Activated CD4-positive, alpha-beta T cell treated with anti-CD3 and anti-CD28 coated beads, Interleukin-2, amount 10 ng/mL, durations not matched to agents 24 days and 14 days (primary cell): ENCODE measurements at places on chromosomes 5 and 9. TPM values are rescaled to one million over a fixed set of nuclear protein-coding genes. Genes with fewer than 3 reads are reported as not detected.

Gene PCDHA7
- not detected in 2 replicates for total RNA-seq

Gene LIFR
- 0.12 TPM in 2 replicates for total RNA-seq

Gene INSYN2B
- total RNA-seq: not detected in 2 replicates

Gene INSL6
- total RNA-seq: not detected in 2 replicates

Gene PCDHGC5
- not detected in 2 replicates for total RNA-seq

Gene GHR
- not detected in 2 replicates for total RNA-seq

Gene SLC4A9
- total RNA-seq: not detected in 2 replicates

Gene ROPN1L
- not detected in 2 replicates for total RNA-seq

Gene NSD1
- 103 and 108 TPM in 2 replicates for total RNA-seq

Gene PCDHB5
- total RNA-seq: not detected in 2 replicates

- H3K4me1 ChIP-seq: no peaks in the 10 kb centered on the region
- H3K4me3 ChIP-seq: no peak overlapping the region
- no peak overlapping the region for H3K27ac ChIP-seq
- DNase-seq: no peak
- H3K36me3 ChIP-seq: no peaks in the 10 kb centered on the region
- peaks cover 19% of the 10 kb centered on the region for H3K27me3 ChIP-seq
These were observed 119.0 kb downstream of the MELK start for GRCh38 chr9:36691671-36692070.

DNA sequence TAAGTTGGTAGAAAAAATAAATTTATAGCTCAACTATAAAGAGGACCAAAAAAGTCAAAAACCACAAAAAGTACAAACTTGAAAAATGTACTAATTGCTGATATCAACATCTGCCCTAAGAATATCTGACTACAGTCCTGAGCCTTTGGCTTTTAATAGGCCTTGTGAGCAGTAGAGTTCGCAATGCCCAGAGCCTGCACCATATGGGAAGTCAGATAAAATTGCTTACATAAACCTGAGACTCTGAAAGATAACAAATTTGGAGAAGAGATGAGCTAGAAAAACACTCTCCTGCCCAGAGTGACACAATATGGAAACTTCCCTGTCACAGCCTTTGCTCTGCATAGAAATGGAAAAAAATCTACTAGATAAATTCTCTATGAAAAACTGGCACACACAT lies 368.0 kb upstream of the GRIN3A start:
- no peaks in the 10 kb centered on the region for H3K27me3 ChIP-seq
- no peaks in the 10 kb centered on the region for H3K36me3 ChIP-seq
- no peak overlapping the region for H3K4me3 ChIP-seq
- H3K4me1 ChIP-seq: no peaks in the 10 kb centered on the region

DNA sequence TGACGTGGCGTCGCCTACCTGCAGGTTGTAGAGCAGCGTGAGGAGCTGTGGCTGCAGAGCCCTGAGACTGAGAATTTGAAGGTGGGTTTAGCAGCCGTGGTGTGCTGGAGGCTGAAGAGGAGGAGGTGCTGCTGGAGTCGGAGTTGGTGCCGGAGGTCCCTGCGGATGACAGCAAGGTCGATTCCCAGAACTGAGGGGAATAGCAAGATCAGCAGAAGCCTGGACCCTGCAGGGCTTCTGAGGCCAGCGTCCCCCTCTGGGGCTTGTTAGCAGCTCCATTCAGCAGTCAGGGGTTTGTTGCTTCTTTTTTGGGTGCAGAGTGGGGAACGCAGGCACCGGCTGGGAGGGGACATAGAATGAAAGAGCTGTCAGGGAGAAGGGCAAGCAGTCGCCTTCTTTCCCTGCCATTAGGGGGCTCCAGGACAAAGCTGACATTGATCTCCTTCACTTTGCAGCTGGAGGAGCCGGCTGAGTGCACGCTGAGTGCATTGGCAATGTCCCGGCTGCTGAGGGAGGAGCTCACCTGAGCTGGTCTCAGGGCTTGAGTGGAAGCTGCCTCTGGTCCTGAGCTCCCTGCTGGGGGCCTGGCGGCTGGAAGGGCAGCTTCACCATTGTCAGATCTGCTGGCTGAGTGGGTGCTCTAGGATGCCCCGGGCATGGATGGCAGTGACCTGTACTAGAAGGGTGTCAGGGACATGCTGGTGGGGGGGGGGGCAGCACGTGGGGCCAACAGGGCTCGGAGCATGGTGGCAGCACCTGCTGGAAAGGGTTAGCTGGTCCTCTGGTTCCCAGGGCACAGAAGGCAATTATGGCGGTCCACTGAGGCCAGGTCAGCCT lies 20.8 kb downstream of the OBP2B start:
- DNase-seq: peak; percentile 63
- no peak overlapping the region for H3K27ac ChIP-seq
- H3K27me3 ChIP-seq: peaks cover 34% of the 10 kb centered on the region

- DNase-seq: no peak
- peaks cover 37% of the 10 kb centered on the region for H3K36me3 ChIP-seq
- no peaks in the 10 kb centered on the region for H3K27me3 ChIP-seq
- H3K27ac ChIP-seq: no peak overlapping the region
- no peak overlapping the region for H3K4me3 ChIP-seq
These were observed 61.2 kb downstream of the F2RL2 start for GRCh38 chr5:76561959-76562358.

- no peak overlapping the region for H3K4me3 ChIP-seq
- H3K36me3 ChIP-seq: no peaks in the 10 kb centered on the region
- no peaks in the 10 kb centered on the region for H3K27me3 ChIP-seq
- no peak overlapping the region for H3K27ac ChIP-seq
These were observed 409.2 kb downstream of the BNC2 start for GRCh38 chr9:16461137-16461840.

- peaks cover 2% of the 10 kb centered on the region for H3K27me3 ChIP-seq
- H3K4me3 ChIP-seq: no peak overlapping the region
- peaks cover 2% of the 10 kb centered on the region for H3K36me3 ChIP-seq
- DNase-seq: no peak
These were observed 275.4 kb downstream of the EBF1 start for GRCh38 chr5:158824241-158824882.

DNA sequence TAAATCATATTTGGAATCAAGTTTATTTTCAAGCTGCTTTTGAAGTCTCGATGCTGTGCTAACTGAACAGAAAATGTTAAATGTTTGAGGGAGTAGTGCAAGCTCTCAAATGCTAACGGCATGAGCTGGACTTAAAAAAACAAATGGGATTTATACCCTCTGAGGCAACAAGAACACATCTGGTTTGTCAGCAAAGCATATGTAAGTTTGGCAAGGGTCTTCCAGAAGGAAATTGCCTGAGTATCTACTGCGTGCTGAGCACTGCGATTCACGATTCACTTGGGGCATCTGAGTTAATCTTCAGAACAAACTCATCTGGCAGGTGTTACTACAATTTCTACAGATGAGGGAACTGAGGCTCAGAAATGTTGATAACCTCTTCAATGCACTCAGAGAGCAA lies 98.4 kb upstream of the C9orf72 start:
- no peak overlapping the region for H3K27ac ChIP-seq
- H3K4me3 ChIP-seq: no peak overlapping the region
- H3K4me1 ChIP-seq: peaks cover 2% of the 10 kb centered on the region
- no peak for DNase-seq
- H3K36me3 ChIP-seq: no peaks in the 10 kb centered on the region

DNA sequence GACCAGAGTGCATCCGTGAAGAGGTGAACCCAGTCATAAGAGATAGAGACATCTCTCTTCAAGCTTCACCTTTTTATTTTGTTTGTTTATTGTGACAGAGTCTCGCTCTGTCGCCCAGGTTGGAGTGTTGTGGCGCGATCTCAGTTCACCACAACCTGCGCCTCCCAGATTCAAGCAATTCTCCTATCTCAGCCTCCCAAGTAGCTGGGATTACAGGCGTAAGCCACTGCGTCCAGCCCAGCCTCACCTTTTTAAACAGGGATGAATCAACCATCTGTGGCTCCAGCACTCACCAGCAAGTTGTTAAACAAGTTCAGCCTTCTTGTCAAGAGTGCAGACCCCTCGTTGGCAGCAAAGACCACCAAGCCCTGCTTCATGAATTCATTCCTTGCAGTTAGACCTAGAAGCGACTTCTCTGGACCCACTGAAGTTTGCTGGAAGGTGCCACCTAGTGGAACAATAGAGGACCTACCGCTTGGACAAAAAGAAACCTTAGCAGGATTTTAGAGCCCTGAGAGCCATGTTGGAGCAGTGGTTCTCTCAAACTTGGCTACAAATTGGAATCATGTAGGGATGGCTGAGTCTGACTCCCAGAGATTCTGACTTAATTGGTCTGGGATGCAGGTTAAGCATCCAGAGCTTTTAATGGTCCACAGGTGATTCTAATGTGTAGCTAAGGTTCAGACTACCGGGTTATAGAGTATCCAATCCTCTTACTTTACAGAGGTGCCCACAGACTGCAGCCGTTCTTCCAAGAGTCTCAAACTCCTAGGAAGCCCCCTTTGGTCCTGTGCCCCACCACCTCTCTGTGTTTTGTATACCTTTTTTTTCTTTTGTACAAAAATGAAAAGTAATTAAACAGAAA lies 10.5 kb upstream of the GALNT10 start:
- peaks cover 18% of the 10 kb centered on the region for H3K4me1 ChIP-seq
- no peak overlapping the region for H3K27ac ChIP-seq
- peak; percentile 83 for DNase-seq
- H3K4me3 ChIP-seq: no peak overlapping the region
- H3K36me3 ChIP-seq: no peaks in the 10 kb centered on the region
- peaks cover 10% of the 10 kb centered on the region for H3K27me3 ChIP-seq

GRCh38 chr9:6928863-6929262 lies 171.1 kb downstream of the KDM4C start:
- H3K36me3 ChIP-seq: peaks cover 2% of the 10 kb centered on the region
- DNase-seq: no peak
- H3K27me3 ChIP-seq: no peaks in the 10 kb centered on the region
- H3K4me1 ChIP-seq: peaks cover 12% of the 10 kb centered on the region

DNA sequence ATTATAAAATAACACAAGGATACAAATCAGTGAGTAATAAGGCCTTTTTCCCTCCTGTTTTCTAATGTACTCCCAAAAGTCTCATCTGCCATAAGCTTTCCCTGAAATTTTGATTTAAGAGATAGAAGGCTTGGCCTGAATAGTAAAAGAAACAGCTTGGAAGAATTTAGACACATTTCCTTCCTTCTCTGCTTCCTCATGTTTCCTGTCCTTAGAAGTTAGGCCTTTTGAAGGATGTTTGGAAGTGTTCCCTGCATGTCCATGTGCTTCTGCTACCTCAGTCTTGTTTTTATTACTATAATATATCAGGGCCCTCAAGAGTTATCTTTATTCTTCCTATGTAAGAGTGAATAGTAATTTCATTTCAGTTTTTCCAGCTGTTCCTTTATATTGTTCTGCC lies 242.7 kb downstream of the DEPDC1B start:
- H3K36me3 ChIP-seq: no peaks in the 10 kb centered on the region
- H3K4me1 ChIP-seq: no peaks in the 10 kb centered on the region
- no peak overlapping the region for H3K4me3 ChIP-seq
- DNase-seq: no peak
- no peak overlapping the region for H3K27ac ChIP-seq

DNA sequence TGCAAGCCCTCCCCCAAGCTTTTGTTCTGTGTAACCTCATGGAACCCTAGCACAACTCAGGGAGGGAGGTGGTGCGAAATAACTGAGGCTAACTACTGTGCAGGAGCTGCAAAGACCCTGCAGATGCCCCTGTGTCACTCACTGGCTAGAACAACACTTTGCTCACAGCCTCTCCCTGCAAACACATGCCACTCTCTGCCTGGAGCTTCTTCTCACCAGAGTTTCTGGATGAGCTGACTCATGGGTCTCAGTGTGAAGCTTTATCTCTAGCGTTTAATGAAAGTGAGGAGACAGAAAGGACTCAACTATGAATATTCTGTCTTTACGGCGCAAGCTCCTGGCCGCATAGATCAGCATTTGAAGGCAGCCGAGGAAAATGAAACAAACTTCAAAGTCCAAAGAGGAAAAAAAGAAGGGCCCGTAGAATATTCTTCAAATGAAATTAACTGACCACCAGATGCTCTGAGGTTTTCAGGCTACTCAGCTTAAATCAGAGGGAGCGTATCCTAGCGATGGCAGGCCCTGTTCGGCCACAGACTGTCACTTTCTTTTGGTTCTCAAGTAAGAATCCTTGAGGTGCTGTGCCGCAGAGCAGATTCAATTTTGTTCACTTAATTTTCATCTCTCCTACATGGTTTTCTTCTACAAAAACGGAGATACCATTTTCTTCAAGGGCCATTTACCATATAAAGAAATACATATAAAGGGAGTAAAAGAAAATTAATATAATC lies 77.7 kb upstream of the TAS2R1 start:
- no peaks in the 10 kb centered on the region for H3K4me1 ChIP-seq
- no peak for DNase-seq
- H3K27me3 ChIP-seq: no peaks in the 10 kb centered on the region
- no peaks in the 10 kb centered on the region for H3K36me3 ChIP-seq
- H3K27ac ChIP-seq: no peak overlapping the region
- H3K4me3 ChIP-seq: no peak overlapping the region

GRCh38 chr5:65479527-65479926 lies 2.2 kb downstream of the ADAMTS6 start:
- H3K27me3 ChIP-seq: peaks cover 6% of the 10 kb centered on the region
- H3K4me3 ChIP-seq: no peak overlapping the region
- no peak overlapping the region for H3K27ac ChIP-seq
- no peaks in the 10 kb centered on the region for H3K36me3 ChIP-seq

GRCh38 chr9:133592731-133593409 lies 16.3 kb downstream of the FAM163B start:
- peak; percentile 66 for DNase-seq
- peaks cover 2% of the 10 kb centered on the region for H3K36me3 ChIP-seq
- no peak overlapping the region for H3K27ac ChIP-seq
- no peaks in the 10 kb centered on the region for H3K4me1 ChIP-seq
- no peak overlapping the region for H3K4me3 ChIP-seq

- H3K27me3 ChIP-seq: no peaks in the 10 kb centered on the region
- peaks cover 7% of the 10 kb centered on the region for H3K4me1 ChIP-seq
- no peak overlapping the region for H3K27ac ChIP-seq
- no peak overlapping the region for H3K4me3 ChIP-seq
- H3K36me3 ChIP-seq: peaks cover 16% of the 10 kb centered on the region
- DNase-seq: peak; percentile 44
These were observed 58.2 kb downstream of the CAST start for GRCh38 chr5:96720408-96720807.

GRCh38 chr5:55467862-55468551 lies 66.8 kb downstream of the PLPP1 start:
- no peak overlapping the region for H3K4me3 ChIP-seq
- H3K27ac ChIP-seq: no peak overlapping the region
- peaks cover 29% of the 10 kb centered on the region for H3K36me3 ChIP-seq
- H3K4me1 ChIP-seq: peaks cover 10% of the 10 kb centered on the region
- DNase-seq: no peak
- H3K27me3 ChIP-seq: no peaks in the 10 kb centered on the region

DNA sequence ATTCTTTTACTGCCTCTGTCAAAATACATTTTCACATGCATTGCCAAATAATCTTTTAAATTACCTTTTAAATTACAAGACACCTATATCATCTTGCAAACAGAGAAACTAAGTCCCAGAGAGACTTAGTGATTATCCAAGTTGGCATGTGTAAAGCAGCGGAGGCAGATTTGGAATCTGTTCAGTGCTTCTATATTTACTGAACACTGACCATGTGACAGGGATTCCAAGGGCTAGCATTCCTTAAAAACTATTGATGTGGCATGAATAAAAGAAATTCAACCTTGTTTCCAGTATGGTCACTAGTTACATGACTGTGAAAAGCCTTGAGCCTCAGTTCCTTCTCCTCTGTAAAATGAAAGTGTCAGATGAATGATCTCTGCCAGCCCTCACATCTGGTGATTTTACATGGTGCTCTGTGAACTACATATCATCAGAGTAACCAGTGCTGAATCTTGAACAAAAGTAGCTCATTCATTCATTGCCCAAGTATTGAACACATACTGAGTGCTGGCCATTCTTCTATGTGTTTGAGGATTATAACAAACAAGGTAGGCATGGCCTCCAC lies 71.9 kb upstream of the PPP1R2B start:
- H3K27ac ChIP-seq: no peak overlapping the region
- H3K27me3 ChIP-seq: no peaks in the 10 kb centered on the region
- H3K36me3 ChIP-seq: no peaks in the 10 kb centered on the region
- no peak for DNase-seq
- peaks cover 11% of the 10 kb centered on the region for H3K4me1 ChIP-seq
- peak overlapping the region; percentile 3 for H3K4me3 ChIP-seq
